GM18507 (cell line): ENCODE measurements at places on chromosomes 11 and 22.

DNA sequence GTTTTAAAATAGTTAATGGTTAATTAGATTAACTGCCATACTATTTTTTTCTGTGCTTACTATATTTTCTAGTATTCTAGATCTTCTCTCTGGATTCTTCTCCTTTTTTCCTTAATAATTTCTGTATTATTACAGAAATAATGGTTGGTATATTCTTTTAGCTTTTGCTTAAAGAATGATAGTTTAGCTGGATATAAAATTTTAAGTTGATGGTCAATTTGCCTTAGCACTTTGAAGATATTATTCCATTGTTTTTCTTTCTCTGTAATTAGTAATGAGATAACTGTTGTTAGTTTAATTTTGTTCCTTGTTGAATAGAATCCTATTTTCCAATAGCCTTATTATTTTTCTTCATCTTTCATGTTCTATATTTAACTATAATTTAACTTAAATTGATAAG lies 99.9 kb upstream of the NCAM1 start:
- no peak for DNase-seq

GRCh38 chr22:30225220-30225927 lies 21.2 kb downstream of the LIF start:
- no peak for DNase-seq

GRCh38 chr11:63478896-63479295 lies 12.1 kb downstream of the PLAAT5 start:
- DNase-seq: peak; percentile 64

DNA sequence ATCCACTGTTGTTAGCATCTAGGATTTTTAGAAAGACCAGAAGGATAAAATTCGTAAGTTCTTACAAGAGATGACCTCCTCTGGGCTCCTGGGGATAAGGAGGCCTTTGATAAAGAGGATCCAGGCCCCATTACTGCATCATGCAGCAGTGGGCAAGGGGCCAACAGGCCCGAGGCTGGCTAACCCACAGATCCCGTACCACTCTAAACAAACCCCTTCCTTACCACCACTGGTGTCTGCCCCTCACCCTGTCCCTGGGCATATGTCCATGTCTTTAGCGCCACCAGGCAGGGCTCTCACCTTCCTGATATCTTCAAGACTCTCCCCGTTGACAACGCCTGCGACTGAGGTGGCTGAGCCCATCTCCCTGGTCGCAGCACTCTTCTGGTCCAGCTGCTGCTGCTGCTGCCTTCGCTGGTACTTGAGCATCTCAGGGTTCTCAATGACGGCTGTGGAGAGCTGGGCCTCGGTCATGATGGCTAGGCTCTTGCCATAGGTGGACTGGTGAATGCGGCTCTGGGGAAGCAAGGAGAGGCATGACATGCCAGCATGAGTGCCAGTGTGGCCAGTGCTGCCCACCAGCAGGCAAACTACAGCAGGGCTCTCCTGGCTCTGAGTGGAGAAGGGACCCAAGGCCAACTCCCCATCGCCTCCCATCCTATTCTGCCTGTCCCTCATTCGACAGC lies 46.2 kb downstream of the HIRA start:
- no peak for DNase-seq

DNA sequence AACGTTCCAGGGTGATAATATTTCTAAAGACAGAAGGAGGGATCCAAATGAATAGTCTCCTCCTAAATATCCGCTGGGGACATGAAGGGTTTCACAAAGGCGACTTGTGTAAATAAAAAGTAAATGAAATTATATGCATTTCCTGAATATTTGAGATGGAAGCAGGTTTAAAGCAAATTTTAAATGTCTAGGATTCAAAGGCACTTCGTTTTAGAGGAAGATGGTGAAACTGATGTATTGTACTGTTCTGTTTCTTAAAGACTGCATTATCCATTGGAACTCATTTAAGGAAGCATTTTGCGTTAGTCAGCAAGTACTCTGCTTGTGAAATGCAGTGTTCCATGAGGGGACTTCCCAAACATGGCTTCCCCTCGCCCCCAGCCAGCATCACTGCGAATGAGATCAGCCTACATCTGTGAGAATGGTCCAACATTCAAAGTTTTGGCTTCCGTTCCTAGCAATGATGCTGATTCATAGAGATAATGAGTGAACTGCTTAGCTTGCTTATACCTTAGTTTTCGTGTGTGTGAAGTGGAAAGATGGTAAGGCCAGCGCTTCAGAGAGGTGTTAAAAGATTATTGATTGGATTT lies 1.5 kb downstream of the RAB39A start:
- no peak for DNase-seq

GRCh38 chr22:48366056-48366455 lies 1461.6 kb downstream of the BRD1 start:
- no peak for DNase-seq
